ENCODE measurements at places on chromosomes 16 and 17. TPM values are rescaled to one million over a fixed set of nuclear protein-coding genes. Genes with fewer than 3 reads are reported as not detected.

The EMP2 gene
- 66.0 TPM for polyA plus RNA-seq

The SETD6 gene
- polyA plus RNA-seq: 10.0 TPM

The PYDC1 gene
- not detected for polyA plus RNA-seq

The ZNF629 gene
- 4.9 TPM for polyA plus RNA-seq

The MYOCD gene
- not detected for polyA plus RNA-seq

The KIF18B gene
- 20.9 TPM for polyA plus RNA-seq
